ENCODE measurements at places on chromosomes 6 and 20. TPM values are rescaled to one million over a fixed set of nuclear protein-coding genes. Genes with fewer than 3 reads are reported as not detected.

The CLDN20 gene
- not detected for polyA plus RNA-seq

The GJA1 gene
- 184 TPM for polyA plus RNA-seq

The FGD2 gene
- 2.2 TPM for polyA plus RNA-seq

The TRIM10 gene
- polyA plus RNA-seq = 0.13 TPM

The OR2B3 gene
- polyA plus RNA-seq = not detected

The BPIFA2 gene
- polyA plus RNA-seq = not detected

The CD83 gene
- 9.6 TPM for polyA plus RNA-seq

The PNPLA1 gene
- polyA plus RNA-seq = not detected

The IL17A gene
- polyA plus RNA-seq = not detected

Data from aorta (tissue), 5 donors.